ENCODE measurements at places on chromosomes 7 and 10. TPM values are rescaled to one million over a fixed set of nuclear protein-coding genes. Genes with fewer than 3 reads are reported as not detected.

DNA sequence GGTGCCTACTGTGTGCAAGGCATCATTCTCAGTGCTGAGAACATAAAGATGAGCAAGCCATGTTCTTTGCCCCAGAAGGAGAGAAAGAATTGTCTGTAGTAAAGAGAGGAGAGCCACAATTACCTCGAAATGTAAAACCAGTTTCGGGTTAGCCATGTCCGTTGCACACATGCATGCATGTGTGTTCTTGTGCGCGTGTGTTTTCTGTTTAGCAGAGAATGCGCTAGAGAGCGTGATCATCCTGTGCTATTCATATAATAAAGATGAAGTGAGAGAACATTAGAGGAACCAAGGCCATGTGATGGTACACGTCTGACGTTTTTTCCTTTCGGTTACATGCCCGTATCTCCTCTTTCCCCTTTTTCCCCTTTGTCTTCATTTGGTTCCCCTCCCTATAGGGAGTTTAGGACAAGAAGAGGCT lies 158.2 kb downstream of the CELF2 start:
- DNase-seq = no peak

GRCh38 chr7:151382079-151382885 lies 27.6 kb downstream of the WDR86 start:
- DNase-seq = no peak

GRCh38 chr10:31028081-31028480 lies 3.6 kb downstream of the ZNF438 start:
- no peak for DNase-seq

MMD2 gene
- not detected for total RNA-seq

- DNase-seq = no peak
Observed at GRCh38 chr7:80257756-80258155, 123.1 kb downstream of the GNAI1 start.

GRCh38 chr7:156141941-156142340 lies 329.7 kb upstream of the SHH start:
- no peak for DNase-seq
